ENCODE measurements at places on chromosomes 4 and X.
A peak's percentile ranks its signal among the peaks of the same experiment; 100 is the strongest.

GRCh38 chrX:128616933-128617332 is 564.7 kb upstream of the ACTRT1 start:
- DNase-seq = no peak

DNA sequence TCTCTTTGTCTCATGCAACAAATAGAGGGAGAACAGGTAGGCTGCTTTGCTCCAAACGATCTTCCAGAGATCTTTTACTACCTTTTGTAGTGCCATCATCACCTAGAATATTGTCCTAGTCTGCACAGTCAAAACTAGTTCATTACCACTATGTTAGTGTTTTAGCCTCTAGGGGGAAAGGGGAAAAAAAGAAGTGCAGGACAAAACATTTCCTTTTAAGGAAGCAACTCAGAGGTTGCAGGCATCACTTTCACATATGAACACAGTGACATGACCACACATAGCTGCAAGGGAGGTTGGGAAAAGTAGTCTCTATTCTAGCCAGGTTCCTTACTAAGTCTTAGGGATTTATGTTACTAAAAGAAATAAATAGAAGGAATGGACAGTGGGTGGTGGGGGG is 39.3 kb upstream of the RAP2C start:
- DNase-seq = no peak

- no peak for DNase-seq
Observed at GRCh38 chr4:87579478-87579877, 28.9 kb upstream of the DSPP start.

DNA sequence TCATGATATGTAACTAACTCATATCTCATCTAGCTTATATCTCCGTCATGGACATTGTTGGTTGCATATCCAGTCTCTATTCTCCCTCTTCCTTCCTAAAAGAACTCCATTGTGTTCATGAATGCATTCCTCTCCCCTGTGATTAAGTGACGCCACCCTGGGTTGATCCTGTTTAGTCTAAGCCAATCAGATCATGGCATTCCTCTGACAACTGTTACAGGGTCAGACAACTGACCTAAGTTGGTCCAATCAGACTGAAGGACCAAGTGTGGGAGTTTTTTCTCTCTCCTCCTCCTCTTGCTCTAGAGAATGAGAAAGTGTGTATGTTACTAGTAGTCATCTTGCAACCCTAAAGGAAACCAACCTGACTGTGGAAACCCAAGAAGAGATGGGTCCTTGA is 3.6 kb downstream of the APOO start:
- DNase-seq = no peak

DNA sequence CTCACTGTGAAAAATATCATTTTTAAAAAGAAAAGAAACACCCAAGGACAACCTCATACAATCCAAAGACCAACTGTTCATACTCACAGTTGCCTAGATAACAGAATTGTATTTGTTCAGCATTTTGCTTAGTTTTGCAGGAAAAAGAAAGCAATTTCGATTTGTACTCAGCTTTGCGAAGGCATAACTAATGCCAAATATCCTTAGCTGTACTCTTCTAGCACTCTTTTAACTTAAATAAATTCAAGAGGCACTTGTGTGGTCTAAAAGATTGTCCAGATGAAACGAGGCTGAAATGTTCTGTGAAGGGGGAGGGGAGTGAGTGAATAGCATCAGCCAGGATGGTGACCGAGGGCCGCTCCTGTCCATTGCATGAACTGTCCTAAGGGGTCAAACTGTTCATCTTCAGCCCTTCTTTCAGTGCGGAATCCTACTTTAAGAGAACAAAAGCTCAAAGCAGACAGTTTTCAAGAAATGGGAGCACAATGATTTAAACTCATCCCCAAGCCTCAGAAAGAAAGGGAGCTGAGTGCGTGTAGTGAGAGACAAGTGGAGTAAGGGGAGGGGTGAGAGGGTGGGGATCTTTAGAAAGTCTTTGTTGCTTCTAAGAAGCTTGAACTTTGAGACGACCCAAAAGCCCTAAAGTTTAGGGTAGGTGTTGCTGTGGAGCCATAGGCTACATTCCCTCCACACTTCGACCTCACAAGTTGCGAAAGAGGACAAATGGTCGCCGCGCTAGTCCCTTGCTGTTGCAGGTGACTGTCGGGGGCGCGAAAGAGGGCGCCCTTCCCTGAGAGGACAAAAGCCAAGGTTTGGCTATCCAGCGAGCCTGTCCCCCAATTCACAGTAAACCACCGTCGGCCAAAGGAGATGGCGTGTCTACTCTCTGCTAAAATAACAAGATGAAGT is 4.0 kb upstream of the NEUROG2 start:
- DNase-seq = no peak

GRCh38 chr4:1987721-1988326 is 20.9 kb downstream of the NELFA start:
- no peak for DNase-seq

DNA sequence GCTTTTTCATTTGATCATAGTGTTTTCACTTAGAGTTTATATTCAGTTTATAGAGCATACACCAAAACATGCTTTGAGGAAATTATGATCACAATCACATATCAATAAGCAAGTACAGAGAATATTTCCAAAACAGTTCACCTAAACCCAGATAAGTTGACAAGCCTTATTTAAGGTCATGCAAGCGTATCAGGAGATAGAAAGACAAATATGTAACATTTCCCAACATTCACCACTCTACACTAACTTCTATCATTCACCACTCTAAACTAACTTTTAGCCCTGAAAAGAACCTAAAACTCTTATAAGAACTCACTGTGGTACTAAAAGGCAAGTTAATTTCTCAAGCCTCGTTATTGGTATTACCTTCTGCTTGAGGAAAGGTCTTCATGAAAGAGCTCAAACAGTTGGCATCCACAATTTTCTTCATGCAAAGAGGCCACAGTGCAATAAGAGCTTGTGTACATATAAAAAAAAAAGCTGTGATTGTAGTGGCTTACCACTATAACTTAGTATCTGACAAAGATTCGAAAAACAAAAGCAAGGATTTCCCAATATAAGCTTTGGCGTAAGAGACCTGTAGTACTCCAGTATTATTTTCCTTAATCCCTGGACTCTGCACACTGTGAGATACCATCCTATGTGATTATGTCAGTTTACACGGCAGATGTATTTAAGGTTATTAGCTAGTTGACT is 903.3 kb downstream of the STIM2 start:
- no peak for DNase-seq

DNA sequence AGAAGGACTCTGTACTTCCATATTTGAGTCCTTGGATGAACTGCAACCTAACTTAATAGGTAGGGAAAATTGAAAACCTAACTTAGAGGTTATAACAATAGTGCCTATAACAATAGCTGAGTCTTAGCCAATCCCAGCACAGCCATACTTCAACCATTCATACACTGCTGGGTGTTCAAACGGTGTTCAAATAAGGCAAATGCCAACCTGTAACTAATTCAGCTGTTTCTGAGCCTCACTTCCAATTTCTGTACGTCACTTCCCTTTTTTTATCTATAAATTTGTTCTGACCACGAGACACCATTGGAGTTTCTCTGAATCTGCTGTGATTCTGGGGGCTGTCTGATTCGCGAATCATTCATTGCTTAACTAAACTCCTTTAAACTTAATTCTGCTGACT is 9.6 kb upstream of the GRSF1 start:
- no peak for DNase-seq

DNA sequence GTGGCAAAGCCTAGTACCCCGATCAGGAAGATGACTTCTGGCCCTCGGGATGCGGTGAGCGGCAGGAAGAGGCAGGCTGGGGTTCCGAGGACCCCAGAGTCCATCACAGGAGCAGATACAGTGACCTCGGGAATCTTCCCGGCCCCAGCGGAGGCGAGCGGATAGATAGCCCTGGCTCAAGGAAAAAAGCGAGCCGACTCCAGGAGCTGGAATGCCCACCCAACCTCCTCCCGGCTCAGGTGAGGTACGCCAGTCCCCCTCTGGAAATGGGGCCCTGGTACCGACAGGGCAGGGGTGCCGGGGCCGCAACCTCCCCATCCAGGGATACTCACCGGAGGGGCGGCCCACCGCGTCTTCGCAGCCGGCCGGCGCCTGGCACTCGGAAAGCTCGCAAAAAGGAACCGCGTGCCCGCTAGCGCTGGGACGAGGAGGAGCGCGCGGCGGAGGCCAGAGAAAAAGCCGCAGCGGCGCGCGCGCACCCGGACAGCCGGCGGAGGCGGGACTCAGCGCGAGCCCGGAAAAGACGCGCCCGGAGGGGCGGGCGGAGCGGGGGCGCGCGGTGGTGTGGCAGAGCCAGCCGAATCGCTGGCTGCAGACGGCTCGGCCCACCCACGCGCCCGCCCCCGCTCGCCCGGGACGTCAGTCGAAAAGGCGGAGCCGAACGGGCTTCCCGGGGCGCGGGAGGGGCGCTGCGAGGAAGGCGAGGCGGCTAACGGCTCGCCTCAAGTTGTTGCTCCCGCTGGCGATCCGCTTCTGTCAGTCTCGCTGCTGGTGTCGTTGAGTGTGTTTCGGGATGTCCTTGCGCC is at the start of gene ACSL4:
Gene ACSL4 (minus strand): TSS at position 451 of the 806 bp plus-strand sequence. CDS start 49,894 bp downstream, outside the sequence.
- peak; percentile 39 for DNase-seq

DNA sequence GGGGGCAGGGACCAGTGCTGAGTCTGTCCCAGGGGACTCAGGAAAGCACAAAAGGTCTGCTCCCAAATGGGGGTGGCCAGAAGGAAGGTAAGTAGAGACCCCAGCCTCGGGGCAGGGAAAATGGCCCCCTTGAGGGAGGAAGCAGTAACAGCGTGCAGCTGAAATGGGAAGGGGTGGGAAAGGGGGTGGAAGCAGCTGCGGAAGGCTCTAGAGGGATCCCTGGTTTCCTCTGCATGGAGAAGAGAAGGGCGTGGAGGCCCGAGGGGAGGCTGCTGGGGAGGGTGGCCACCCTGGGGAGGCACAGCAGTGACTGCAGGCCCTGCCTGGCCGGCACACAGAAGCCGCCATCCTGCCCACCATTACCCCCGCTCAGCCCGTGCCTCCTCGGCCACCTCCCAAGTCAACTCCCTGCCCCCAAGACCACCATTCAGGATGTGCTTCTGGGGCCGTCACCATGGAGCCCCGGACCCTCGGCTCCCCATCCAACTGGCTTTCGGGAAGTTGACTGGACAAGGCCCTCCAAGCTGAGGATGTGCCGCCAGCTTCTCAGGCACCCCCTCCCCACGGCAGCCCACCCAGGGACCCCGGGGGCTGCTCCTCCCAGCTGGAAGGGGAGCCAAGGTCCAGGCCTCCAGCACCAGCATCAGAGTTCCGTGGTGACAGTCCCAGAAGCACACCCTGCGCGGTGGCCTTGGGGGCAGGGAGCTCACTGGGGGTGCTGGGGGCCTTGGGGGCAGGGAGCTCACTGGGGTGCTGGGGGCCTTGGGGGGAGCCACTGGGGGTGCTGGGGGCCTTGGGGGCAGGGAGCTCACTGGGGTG is 23.6 kb downstream of the CFAP99 start:
- no peak for DNase-seq

GRCh38 chr4:47530801-47531200 is 45.7 kb downstream of the ATP10D start:
- DNase-seq = no peak

GRCh38 chr4:15027921-15028435 is 25.7 kb downstream of the CPEB2 start:
- no peak for DNase-seq

DNA sequence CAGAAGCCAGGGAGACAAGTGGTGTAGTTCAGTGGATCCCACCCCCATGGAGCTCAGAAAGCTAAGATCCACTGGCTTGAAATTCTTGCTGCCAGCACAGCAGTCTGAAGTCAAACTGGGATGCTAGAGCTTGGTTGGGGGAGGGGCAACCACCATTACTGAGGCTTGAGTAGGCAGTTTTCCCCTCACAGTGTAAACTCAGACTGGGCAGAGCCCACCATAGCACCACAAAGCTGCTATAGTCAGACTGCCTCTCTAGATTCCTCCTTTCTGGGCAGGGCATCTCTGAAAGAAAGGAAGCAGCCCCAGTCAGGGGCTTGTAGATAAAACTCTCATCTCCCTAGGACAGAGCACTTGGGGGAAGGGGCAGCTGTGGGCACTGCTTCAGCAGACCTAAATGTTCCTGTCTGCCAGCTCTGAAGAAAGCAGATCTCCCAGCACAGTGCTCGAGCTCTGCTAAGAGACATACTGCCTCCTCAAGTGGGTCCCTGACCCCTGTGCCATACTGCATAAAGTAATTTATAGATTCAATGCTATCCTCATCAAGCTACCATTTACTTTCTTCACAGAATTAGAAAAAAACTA is 163.2 kb downstream of the HHIP start:
- DNase-seq = no peak

- no peak for DNase-seq
Observed at GRCh38 chrX:131388293-131388692, 99.2 kb upstream of the IGSF1 start.

GRCh38 chr4:101953949-101954348 is 163.4 kb downstream of the BANK1 start:
- peak; percentile 58 for DNase-seq

DNA sequence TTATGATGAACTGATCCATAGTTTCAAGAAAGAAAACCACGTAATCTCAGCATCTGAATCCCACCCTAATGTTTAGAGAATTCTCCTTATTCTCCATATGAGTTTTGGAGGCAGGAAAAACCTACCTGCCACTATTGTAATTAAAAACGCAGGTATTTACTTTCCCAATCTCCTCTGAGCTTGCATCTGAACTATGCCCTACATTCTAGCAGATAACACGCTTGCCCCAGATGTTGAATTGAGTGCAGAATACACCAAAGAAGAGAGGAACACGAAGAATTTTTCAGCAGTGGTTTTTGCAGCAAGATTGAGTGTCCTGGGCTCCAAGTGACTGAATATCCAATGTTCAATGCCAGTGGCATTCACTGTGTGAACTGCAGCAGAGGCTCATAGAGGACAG is 182.4 kb downstream of the COX18 start:
- no peak for DNase-seq

GRCh38 chr4:165364452-165365080 is 14.2 kb upstream of the CPE start:
- no peak for DNase-seq

- DNase-seq = no peak
Observed at GRCh38 chrX:13721819-13722519, 12.5 kb downstream of the TRAPPC2 start.

All from SW 1271 (cell line).